ENCODE measurements at places on chromosomes 6 and 20. TPM values are rescaled to one million over a fixed set of nuclear protein-coding genes. Genes with fewer than 3 reads are reported as not detected.

DACT2 gene
- total RNA-seq: not detected

GSTA4 gene
- 0.63 TPM for total RNA-seq

TREM2 gene
- not detected for total RNA-seq

LINC00237 gene
- total RNA-seq: not detected

DNAH8 gene
- 0.10 TPM for total RNA-seq

SIRPD gene
- 0.42 TPM for total RNA-seq

FILIP1 gene
- under 0.01 TPM for total RNA-seq

HLA-DRA gene
- 1,165 TPM for total RNA-seq

ASIP gene
- total RNA-seq: 1.3 TPM

NKAIN4 gene
- total RNA-seq: not detected

ZC3H12D gene
- 50.7 TPM for total RNA-seq

RBPJL gene
- total RNA-seq: not detected

RSPO3 gene
- not detected for total RNA-seq

TNFRSF6B gene
- total RNA-seq: not detected

SNPH gene
- total RNA-seq: 9.7 TPM

XKR7 gene
- under 0.01 TPM for total RNA-seq

RNF182 gene
- not detected for total RNA-seq

DPPA5 gene
- not detected for total RNA-seq

HLA-DMB gene
- total RNA-seq: 67.8 TPM

FAM83D gene
- 2.1 TPM for total RNA-seq

BPI gene
- 5.5 TPM for total RNA-seq

ADGRF5 gene
- not detected for total RNA-seq

GMPR gene
- 6.2 TPM for total RNA-seq

Data from mononuclear cell (primary cell).